ENCODE measurements at places on chromosomes 5 and 9. TPM values are rescaled to one million over a fixed set of nuclear protein-coding genes. Genes with fewer than 3 reads are reported as not detected.

The SVEP1 gene
- total RNA-seq, result not detected

The ENTPD8 gene
- total RNA-seq, result not detected

The KCTD16 gene
- 0.04 TPM for total RNA-seq

The ADGRD2 gene
- not detected for total RNA-seq

The KIF20A gene
- total RNA-seq, result 37.5 TPM

The REEP2 gene
- 6.2 TPM for total RNA-seq
